ENCODE measurements at places on chromosomes 4 and X.

- no peak for DNase-seq
Measured at GRCh38 chrX:37997096-37997495, 9.3 kb upstream of the SYTL5 start.

DNA sequence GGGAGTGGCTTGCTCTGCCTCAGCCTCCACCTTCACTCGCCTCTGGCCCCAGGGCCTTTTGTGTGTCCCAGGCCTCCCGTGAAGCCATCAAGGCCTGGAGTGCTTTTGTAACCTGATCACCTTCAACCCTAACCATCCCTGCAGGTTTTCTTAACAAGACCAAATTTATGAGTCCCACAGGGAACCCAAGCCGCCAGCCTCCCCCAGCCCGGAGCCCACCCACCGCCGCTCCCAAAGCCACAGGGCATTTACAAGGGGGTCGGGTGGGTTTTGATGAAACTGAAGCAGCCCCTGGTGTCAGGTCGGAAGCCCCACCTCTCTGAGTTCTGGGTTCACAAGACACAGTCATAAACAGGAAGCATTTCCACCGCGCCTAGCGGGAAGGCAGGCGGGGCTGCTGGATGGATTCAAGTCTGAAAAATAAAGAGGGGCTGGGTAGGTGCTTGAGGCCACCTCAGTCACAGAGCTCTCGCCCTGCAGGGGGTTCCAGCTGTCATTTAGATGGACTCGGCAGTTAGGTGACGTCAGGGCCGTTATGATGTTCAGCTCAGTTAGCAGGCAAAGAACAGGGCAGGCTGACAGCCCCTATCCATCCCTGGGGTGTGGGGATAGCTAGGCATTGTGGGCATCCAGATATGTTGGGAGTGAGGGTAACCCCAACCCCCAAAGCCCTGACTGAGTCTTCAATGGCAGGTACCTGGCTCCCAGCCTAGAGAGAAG lies 128.5 kb downstream of the BCOR start:
- DNase-seq: no peak

DNA sequence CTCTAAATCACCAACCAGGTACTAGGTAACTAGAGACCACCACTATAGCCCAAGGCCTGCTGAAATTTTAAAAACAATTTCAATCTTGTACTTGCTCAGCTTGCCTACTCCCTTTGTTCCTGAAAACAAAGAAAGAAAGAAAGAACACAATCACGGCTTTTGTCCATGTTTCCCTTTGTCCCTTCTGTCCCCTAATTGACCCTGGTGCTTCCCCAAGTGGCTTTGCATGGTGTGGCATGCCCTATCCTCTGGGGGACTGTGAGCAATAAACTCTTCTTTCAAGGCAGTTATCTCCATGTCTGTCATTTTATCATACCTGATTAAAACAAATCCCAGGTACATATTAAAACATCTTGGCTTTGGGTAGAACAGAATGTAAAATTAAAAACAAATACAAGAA lies 94.8 kb downstream of the ARSJ start:
- DNase-seq: no peak

DNA sequence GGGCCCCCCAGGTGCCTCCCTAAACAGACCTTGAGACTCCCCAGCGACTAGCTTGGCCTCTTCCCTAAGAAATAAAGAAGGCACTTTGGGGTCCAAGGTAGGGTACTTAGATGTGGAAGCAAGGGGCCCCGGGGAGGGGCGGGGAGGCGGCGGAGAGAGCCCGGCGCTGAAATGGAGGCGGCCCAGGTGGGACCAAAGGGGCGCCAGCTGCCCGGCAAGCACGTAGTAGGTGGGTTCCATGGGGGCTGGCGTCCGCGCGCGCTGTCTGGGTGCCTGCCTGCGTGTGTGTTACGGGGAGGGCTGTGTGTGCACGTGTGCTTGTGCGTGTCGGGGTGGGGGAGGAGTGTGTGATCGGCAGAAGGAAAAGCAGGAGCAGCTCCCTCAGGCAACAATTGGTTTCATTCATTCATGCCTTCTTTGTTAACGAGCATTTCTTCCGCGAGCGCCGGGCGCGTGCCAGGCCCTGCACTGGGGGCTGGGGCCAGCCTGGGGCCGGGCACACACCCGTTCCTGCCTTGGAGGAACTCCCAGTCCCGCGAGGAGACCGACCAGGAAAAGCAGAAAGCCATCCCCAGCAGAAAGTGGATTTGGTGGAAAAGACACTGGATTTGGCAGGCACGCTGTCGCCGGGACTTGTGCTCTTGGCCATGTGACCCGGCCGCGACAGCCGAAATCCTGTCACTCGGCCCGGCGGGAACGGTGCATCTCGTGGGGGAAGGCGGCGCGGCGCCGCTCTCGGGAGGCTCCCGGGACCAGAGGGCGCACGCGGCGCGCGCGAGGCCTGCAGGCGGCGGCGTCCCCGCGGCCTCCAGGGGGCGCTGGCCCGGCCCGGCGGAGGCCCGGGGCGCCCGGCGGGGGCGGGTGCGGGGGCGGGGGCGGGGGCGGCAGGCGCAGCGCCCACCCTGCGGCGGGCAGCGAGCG lies 3.3 kb upstream of the DUSP9 start:
- no peak for DNase-seq

GRCh38 chr4:73213916-73214653 lies 44.5 kb downstream of the ANKRD17 start:
- no peak for DNase-seq

DNA sequence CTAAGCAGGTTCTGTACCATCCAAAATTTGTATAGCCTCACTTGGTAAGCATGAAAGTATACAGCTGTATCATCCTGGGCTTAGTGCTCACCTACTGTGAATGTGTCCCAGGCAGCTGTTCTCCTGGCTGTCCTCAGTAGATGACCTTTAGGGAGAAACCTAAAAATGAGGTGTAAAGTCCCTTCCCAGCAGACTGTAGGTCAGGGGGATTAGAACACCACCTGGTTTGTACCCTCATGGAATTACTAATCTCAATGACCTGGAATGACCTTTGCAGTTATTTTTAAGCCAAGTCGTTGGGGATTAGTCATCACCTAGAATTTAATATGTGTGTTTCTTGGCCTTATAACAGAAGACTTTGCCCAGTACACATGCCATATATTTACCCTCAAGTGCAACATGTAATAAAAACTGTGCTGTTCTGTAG lies 39.1 kb upstream of the MBTPS2 start:
- DNase-seq: no peak

DNA sequence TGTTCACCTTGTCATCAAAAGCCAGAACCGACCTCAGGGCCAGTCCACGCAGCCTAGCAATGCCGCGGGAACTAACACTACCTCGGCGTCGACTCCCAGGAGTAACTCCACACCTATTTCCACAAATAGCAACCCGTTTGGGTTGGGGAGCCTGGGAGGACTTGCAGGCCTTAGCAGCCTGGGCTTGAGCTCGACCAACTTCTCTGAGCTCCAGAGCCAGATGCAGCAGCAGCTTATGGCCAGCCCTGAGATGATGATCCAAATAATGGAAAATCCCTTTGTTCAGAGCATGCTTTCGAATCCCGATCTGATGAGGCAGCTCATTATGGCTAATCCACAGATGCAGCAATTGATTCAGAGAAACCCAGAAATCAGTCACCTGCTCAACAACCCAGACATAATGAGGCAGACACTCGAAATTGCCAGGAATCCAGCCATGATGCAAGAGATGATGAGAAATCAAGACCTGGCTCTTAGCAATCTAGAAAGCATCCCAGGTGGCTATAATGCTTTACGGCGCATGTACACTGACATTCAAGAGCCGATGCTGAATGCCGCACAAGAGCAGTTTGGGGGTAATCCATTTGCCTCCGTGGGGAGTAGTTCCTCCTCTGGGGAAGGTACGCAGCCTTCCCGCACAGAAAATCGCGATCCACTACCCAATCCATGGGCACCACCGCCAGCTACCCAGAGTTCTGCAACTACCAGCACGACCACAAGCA lies 898 bp downstream of the UBQLN2 start:
- peak; percentile 11 for DNase-seq

DNA sequence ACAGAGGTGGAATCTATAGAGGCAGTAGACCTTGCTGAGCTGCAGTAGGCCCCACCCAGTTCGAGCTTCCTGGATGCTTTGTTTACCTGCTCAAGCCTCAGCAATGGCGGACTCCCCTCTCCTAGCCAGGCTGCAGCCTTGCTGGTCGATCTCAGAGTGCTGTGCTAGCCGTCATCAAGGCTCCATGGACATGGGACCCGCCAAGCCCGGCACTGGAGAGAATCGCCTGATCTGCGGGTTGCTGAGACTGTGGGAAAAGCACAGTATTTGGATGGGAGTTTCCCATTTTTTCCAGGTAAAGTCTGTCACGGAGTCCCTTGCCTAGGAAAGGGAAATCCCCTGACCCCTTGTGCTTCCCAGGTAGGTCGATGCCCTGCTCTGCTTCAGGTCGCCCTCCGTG lies 124.8 kb upstream of the KLF8 start:
- no peak for DNase-seq

GRCh38 chr4:2866891-2867290 lies 23.2 kb downstream of the ADD1 start:
- DNase-seq: no peak

GRCh38 chr4:45453258-45453853 lies 670.5 kb downstream of the GABRG1 start:
- no peak for DNase-seq

DNA sequence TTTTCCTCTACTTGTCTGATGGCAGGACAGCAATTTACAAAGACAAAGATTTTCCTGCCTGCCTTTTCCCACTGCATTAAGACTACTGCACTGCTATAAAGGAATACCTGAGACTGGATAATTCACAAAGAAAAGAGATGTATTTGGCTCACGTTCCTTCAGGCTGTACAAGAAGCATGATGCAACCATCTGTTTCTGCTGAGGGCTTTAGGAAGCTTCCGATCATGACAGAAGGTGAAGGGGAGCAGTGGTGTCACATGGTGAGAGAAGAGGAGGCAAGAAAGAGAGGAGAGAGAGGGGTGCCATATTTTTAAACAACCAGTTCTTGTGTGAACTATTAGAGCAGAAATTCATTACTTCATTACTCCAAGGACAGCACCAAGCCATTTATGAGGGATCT lies 617.1 kb upstream of the HTR2C start:
- DNase-seq: no peak

DNA sequence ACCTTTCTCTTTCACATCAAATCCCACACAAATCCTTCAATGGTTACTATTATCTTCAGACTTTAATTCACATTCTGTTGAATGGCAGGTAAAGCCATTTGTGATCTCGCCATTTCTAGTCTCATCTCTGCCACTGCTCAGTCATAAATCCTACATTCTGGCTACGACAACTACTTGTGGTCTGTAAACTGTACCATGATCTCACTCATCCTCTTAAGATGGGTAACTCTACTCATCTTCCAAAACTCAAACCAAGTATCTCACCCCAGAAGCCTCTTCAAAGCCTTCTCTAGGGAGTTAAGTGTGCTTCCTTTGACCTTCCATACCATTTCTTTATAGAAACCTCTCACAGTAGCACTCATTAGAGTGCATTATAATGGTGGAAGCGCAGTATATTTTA lies 101.8 kb downstream of the NEK1 start:
- no peak for DNase-seq

DNA sequence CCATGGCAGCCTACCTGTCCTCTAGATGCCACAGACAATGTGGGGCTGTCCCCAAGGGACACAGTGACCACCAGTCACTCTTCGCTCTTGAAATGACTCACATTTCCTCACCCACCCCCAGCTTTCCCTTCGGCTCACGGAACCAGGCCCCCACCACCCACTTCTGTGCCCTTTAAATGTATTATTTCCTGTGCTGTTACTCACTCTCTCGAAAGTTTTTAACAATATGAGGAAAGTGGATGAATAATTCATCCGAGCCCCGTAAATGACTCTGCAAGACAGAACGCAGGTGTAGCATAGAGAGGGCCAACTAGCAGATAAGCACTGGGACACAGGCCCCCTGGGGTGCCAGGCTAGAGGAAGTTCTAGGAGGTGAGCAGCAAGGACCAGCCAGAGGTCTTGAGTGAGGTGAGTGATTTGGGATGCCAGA lies 179.5 kb upstream of the TBL1X start:
- DNase-seq: no peak

DNA sequence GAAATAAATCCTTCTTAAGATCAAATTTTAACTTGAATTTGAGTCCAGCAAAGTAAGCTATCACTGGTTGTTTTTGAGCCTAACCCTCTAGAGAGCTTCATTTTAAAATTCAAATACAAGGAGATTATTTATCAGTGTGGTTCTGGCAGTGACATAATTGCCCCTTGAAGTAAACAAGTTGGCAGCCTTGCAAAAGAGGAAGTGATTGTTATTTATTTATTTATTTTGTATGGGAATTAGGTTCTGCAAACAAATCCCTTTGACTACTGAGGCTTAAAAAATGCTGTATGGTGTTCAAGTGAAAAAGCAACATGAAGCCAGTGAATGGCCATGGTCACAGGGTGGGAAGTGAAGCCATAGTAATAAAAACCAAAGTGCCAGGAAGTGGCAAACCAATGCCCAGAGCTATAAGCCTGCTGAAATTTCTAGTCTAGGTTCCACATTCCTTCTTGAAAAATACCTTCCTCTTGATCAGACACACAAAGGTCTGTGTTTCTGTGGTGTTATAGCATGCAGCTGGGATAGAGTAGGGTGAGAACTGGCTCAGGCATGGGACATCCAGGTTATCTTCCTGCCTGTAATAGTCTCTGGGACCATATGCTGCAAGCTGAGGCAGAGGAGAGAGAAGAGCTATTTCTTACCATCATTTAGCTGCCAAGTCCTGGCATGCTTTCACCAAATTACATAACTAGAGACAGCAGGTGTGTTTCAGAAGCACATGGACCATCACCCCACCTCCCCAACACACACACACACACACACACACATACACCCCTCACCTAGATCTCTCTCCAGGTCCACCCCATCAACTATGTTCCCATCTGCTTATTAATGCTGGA lies 47.1 kb upstream of the TSPAN7 start:
- DNase-seq: no peak

DNA sequence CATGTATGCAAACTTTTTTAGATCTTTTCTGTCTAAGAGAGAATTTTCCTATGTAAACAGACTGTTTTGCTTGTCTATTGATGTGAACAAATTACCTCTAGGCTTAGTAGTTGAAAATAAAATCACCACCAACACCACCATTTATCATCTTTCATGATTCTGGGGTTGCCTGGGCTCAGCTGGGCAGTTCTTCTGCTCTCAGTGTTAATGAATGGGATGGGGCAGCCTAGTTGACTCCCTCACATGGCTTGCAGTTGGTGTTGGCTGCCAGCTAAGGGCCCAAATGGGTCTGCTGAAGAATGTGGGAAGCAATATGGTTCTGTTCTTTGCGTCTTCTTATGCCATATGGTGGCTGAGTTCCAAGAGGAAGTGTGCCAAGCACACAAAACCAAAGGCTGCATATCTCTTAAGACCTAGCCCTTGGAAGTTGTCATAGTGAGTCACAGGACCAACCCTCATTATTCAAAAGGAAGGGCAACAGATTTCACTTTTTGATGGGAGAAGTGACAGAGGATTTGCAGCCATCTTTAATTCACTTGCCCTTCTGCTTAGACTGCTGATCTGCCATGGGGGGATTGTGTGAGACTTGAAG lies 17.9 kb downstream of the REELD1 start:
- no peak for DNase-seq

DNA sequence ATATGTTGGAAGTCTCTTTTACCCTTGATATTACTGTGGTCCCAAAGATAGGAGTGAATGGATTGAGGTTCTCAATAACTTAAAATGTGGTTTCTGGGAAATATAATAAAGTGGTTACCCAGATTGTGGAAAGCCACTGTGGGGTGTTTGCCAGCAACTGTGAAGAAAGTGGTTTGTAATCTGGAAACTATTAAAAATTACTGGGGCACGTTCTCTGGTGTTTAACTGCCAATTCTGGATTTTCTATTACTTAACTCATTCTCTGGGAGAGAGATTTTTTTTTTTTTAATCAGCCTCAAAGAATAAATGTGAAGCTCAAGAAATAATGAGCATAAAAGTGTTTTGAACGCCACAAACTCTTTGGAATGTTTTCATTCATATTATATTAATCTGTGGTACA lies 4.9 kb upstream of the CXCL6 start:
- no peak for DNase-seq

- no peak for DNase-seq
Measured at GRCh38 chr4:40600850-40601249, 28.8 kb downstream of the RBM47 start.
